A172 (cell line): ENCODE measurements at places on chromosomes 7 and 10. TPM values are rescaled to one million over a fixed set of nuclear protein-coding genes. Genes with fewer than 3 reads are reported as not detected.

PGAM2 gene
- total RNA-seq = not detected in 2 replicates

AGAP9 gene
- total RNA-seq = 4.5 and 4.6 TPM in 2 replicates

NHLRC2 gene
- total RNA-seq = 23.7 and 29.1 TPM in 2 replicates

KCNH2 gene
- total RNA-seq = 1.7 and 3.5 TPM in 2 replicates

GRCh38 chr10:98269435-98269912 lies 1.5 kb upstream of the LOXL4 start:
- DNase-seq = peak; percentile 97

DNA sequence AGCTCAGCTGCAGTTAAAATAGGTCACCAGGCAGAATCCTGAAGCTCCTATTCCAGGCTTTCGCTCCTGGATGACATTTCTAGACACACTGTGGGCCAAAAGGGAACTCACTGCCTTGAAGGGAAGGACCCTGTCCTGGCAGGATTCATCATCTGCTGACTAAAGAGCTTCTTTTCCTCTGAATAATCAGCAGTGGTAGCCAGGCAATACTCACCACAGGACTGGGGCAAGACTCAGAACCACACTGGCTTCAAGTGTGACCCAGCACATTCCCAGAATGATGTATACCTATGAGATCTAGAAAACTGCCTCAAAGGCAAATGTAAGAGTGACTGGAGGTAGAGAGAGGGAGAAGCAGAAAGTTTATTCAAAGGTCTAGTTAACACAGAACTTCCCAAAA lies 29.5 kb upstream of the EBF3 start:
- no peak for DNase-seq

GRCh38 chr7:106110238-106110560 lies 1.9 kb downstream of the SYPL1 start:
- no peak for DNase-seq

DNA sequence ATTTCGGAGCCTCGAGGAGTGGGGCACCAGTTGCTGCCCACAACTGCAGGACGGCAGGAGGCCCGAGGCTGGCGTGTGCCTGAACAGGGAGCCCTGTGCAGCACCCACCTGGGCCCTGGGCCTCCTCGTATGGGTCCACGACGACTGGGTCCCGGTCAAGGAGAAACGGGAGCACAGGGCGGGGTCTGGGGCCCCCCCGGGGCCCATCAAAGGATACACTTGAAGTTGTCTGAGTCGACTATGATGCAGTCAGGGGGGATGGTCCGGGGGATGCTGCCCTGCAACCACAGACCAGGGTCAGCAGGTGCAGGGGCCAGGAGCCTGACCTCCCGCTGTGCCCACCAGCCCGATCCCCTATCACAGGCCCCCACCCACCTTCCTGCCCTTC lies 28.5 kb upstream of the NKX6-2 start:
- DNase-seq = no peak

DNA sequence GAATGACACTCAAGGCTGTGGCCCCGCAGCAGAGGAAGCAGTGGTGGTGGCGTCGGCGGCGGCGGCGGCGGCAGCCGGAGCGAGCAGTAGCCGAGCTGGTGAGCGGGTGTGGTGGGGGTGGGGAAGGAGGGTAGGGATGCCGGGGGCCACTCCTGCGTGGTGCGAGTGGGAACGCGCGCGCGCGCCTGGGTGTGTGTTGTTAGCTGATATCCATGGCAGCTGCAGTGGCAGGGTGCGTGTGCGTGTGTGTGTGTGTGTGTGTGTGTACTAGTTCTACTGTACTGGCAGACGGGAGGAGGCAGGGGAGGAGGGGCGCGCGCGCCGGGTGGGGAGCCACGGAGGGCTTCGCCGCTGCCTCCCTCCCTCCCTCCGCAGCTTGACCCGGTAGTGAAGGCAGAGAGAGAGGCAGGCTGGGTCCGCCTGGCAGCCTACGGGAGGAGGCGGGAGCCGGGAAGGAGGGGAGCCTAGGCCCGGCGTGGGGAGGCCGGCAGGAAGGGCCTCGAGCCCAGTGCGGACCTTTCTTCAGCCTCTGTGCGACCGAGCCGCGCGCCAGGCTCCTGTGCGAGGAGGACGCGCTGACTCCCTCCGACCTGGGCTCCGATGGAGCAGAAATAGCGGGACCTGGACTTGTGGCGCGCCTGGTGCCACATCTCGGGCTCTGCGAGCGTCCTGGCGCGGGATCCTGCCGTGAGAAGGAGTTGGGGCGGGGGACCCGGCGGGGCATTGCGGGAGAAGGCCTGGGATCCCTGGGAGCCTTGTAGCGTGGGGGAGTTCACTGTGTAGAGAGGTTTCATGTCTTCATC lies at the start of gene MAGI2:
Gene MAGI2, minus strand, starts transcription at position 110 of the 803 bp plus-strand sequence. CDS start 347 bp downstream, outside the sequence.
- peak; percentile 6 for DNase-seq

DNA sequence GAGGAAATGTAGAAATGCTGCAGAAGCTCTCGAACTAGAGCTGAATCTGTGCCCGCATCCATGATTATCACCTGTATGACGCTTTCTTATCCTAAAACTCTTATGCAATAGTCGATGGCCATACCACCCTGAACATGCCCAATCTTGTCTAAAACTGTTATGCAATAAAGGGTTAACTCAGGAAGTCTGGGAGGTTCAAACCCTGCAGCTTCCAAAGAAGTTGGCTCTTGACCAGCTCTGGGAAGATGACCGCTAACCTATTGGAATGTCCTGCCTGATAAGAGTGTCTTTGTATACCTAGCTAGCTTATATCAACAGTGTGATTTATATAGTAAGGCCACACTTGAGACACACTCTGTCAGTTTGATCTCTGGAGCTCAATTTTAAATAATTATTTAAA lies 3.4 kb upstream of the C10orf88 start:
- DNase-seq = no peak

DNA sequence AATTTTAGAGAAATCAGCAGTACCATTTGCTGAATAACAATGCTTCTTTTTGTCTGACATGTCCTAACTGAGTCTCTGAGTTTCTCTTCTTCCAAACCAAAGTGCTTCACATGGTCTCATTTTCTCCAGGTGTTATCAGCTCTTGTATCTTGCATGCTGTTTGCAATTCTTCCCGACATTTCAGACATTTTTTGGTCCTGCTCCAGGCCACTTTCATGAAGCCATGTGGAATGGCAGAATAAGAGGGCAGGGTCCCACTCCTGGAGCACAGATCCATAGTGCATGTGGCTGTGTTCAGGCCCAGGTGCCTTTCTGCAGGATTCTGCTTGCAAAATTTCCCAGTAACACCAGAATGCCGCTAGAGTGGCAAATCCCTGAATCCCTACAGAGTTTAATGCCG lies 916.2 kb downstream of the NXPH1 start:
- no peak for DNase-seq

GRCh38 chr7:147912946-147913638 lies 677.5 kb upstream of the C7orf33 start:
- DNase-seq = no peak

DNA sequence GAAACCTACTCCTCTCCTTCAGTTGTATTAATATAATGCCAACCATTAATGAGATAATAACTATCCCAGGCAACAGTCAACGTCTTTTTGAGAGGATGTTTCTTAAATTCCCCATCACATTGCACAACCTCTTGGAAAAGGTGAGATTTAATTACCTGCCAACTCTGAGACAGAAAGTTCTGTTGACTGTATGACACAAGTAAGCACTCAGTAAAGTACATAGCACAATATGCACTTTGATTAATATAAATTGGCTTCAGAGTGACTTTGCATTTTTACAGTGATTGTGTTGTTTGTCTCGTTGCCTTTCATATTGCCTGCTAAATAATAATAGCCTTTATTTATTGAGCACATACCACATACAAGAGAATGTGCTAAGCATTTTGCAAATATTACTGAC lies 46.7 kb downstream of the CAV1 start:
- DNase-seq = no peak

GRCh38 chr10:34647160-34647559 lies 167.9 kb downstream of the PARD3 start:
- DNase-seq = no peak

- no peak for DNase-seq
These were observed 752 bp downstream of the LRMDA start for GRCh38 chr10:75432176-75432575.

GRCh38 chr10:118835682-118836326 lies 81.0 kb upstream of the CACUL1 start:
- peak; percentile 88 for DNase-seq

DNA sequence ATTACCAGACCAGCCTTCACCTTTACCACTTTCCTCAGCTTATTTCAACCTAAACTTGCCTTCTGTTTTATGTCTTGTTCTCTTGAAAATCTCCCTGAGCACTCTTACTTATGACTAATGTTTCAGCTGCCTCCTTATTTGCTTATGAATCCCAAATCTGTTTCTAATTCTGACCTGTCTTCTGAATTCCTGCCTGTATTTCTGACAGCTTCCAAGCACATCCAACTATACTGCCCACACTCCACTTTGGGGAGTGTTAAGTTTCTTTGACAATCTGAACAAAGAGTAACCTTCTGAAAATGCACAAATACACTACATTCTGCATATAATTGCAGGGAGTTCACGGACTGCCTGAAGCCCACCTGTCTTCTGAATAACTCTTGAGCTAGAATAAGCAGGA lies 48.7 kb downstream of the ARMC3 start:
- no peak for DNase-seq

- no peak for DNase-seq
These were observed 16.1 kb upstream of the PCLO start for GRCh38 chr7:83178796-83179195.

- DNase-seq = no peak
These were observed 171.3 kb downstream of the FZD1 start for GRCh38 chr7:91435381-91436059.

DNA sequence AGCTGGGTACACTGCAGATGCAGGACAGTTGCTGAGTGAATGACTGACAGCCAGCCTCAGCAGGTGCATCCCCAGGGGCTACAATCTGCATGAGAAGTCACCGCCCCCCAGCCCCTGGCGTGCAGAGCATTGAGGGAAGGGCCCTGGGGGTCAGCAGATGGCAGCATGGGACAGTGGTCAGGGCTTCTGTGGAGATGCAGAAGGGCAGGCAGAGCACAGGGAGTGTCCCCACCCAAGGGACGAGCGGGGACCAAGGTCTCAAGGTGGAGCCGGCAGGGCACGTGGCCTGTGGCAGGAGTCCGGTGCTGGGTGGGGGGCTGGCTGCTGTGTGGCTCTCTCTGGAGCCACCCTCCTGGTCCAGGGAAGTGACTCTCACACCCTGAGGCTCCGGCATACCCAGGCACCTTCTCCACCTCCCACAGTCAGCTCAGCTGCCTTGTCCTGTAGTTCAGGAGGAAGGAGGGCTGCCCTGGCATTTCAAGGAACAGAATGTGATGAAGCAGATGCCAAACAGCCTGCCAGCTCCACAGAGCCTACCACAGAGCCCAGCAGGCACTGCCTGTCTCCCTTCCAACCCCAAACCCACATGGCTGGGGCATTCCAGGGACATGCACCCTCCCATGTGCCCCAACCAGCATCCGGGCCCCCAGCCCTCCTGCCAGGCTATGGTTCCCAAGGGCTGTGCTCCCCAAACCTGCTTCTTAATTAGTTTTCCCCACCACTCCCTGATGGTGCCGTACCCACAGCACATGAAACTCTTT lies 114.5 kb downstream of the TMEM130 start:
- DNase-seq = no peak

DNA sequence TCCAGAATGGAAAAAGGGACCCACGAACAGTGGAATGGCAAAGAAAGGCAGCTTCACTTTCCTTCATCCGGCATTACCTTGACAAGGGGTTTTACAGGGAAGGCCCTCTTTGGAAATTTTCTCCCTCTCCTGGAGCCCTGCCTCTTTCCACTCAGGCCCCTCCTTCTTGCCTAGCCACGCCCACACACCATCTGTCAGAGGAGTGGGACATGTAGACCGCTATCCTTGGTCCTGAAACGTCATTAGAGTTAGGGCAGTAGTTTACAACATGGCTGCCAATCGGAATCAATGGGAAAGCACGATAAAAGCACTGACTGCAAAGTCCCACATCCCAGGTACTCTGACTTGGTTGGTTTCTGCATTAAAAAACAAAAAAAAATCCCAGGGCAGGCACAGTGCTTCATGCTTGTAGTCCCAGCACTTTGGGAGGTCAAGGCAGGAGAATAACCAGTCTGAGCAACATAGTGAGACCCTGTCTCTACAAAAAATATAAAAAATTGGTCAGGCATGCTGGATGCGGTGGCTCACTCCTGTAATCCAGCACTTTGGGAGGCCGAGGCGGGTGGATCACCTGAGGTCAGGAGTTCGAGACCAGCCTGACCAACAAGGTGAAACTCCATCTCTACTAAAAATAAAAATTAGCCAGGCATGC lies 96.4 kb downstream of the MARCHF5 start:
- DNase-seq = peak; percentile 82

DNA sequence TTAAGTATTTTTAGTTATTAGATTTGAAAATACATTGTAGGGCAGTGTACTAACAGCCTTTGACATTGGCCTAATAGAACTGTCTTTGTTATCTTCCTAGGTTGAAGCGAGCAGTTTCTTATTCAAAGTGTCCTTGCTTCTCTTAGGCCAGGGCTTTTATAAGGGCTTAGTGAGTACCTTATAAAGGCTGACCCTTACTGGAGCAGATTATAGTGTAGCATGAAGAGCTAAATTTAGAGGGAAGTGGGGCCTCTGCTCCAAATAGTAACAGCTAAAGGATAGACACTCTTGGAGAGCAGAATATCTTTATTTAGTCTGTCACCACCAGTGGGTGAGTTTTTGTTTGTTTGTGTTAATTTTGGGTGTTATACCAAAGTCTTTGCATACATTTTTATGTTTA lies 15.9 kb downstream of the BZW2 start:
- no peak for DNase-seq

DNA sequence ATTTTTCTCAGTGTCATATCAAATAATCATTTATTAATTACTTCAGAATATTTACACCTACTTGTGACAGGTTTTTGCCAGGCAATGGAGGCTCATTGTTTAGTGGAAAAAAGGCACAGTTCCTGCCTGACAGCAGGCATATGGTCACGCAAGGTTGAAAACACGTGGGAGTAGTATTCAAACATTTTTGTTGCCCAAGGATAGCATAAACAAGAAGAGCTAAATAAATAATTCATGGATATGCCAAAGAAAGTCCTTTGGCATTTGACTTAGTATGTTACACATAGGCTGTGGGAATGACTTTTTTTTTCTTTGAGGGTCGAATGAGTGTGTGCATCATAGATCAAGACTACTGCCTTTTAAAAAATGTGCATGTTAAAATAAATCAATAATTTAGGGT lies 120.5 kb upstream of the SEMA3E start:
- DNase-seq = no peak
